ENCODE measurements at places on chromosomes 11 and 22.

- no peak for DNase-seq
These were observed 6.2 kb downstream of the MAFF start for GRCh38 chr22:38207898-38208432.

DNA sequence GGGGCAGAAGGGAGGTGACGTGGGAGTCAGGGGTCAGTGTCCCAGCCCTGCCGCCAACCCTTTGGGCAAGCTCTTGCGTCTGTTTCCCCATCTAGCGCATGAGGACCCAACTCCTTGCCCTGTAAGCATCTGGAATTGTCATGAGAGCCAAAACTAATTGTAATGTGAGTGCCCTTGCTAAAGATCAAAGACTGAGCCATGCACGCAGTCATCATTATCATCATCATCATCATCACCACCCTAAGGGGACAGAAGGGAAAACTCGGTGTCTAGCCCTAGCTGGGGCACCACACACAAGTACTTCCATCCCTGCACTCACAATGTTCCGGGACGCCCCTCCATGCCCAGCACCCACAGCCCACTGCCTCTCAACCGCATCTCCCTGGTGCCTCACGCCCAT lies 2.5 kb downstream of the LIF start:
- DNase-seq = no peak

DNA sequence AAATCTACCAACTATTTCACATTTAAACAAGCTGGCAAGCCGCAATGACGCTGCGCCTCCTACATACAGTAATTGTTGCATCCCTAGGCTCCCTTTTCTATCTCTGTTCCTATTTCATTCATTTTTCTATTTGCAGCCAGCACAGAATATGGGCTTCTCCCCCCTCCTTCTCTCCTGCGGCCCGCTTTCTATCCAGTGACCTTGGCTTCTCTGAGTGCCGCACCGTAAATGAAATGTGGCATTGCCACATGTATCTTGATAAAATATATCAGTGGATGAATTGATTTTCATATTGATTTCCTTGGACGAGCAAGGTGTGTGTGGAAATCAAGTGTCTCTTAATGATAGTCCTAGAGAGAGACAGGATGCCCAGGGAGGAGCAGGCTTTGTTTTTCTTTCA lies 70.2 kb downstream of the ZBTB16 start:
- no peak for DNase-seq

- no peak for DNase-seq
These were observed 165.9 kb upstream of the NECTIN1 start for GRCh38 chr11:119894916-119895315.

DNA sequence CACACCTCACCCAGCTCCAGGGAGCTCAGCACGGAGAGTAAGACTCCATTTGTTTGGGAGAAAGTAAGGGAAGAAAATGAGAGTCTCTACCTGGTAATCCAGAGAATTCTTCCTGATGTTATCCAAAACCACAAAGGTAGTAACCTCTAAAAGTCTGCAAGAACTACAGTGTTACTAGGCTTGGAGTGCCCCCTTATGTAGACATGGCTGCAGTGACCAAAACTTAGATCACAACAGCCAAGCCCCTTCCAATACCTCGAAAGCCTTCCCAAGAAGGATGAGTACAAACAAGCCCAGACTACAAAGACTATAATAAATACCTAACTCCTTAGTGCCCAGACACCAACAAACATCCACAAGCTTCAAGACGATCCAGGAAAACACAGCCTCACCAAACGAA lies 4.9 kb downstream of the UBE2L6 start:
- no peak for DNase-seq

- DNase-seq = no peak
These were observed 132.3 kb downstream of the CEP164 start for GRCh38 chr11:117459979-117460300.

DNA sequence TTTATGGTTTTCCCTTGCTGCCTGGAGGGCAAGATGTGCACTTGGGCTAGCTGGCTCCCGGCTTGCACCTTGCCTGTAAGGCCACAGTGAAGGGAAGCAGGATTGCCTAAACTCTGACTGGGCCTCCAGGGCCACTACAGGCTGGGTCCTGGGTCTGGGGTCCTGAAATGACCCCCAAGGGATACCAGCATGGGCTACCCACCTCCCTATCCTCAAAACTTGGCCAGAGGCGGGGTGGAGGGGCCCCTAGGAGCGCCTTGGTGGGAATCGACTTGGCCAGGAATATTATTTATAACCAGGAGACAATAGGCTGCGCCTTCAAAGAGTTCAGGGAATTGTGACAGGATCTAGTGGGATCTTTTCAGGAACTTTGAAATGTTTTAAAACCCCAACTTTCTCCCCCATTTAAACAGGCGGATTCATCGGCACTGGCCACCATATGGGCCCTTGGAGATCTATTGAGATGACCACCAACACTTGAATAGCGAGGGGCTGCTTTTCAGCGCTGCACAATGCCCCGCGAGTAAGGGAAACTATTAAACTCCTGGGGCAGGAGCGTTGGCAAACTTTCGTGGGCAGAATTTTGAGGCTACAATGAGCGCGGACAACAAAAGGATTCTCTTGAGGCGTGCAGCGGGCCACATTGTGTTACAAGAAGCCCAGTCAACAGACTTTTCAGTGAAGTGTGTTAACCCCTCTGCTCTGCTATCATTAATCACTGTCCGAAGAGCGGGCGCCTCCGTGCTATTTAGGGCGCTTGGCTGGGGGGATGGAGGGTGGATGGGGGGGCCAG lies 15.2 kb downstream of the PAX6 start:
- DNase-seq = no peak

DNA sequence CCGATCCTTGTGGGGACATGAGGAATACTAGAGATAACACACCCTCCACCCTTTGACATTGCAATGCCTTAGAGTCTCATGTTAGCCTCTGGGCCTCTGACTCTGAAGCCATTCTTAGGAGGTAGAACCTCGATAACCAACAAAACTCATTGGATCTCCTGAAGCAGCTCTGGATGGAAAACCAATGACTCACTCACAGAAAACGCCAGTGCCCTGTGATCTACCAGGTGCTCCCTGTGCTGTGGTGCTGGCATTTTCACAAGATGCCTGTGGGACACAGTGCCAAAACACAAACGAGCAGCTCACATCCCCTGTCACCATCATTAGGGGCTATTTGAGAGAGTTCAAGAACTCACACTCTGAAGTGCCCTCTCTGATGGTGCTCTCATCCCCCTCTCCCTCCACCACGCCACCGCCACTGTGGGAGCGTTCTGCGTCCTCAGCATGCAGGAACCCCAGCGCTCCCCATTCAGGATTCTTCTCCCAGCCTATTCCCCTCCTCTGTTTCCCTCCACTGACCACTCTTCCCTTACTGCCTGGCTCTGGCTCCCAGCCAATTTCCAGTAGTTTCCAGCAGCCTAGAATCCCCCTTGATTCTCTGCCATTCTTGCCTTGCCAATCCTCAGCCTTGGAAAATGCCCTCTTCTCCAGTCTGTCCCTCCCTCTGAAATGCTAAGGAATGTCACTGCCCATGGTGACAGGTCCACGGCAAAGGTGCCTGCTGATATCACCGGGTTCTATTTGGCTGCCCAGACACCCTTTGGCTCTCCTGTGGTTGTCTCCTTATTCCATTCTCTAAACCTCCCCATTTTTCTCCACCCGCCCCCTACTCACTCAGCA lies 4.7 kb upstream of the POLD4 start:
- no peak for DNase-seq

DNA sequence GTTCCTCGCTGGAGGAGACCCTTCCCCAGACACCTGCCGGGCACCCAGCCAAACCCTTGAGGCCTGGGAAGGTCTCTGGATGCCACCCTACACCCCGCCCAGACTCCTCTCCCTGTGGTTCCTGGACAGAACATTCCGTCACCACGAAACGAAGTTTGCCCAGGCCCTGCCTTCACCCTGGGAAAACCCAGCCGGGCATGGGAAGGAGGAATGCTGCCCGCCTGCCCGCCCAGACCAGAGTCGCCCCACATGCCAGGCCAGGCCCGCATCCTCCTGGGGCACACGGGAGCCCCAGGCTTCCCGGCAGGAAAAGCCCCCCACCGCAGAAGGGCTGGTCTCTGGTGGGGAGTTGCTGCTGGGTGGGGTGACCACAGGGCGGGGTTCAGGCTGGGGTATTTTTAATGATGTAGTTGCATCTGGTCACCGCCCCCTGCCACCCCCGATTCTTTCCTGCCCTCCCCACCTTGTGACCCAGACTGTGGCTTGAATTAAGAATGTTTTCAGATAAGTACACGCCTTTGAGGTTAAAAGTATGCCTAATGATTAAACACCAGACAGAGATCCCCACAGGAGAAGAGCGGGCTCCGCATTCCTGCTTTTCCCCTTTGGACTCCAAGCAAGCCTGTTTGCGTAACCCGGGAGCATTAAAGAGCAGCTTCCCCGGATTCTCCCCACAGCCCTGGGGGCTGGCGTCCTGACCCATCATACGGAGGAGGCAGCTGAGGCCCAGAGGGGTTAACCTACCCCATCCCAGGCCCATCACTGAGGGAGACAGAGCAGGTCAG lies 44.6 kb upstream of the PPARA start:
- DNase-seq = no peak

- peak; percentile 80 for DNase-seq
These were observed 7.1 kb downstream of the TPCN2 start for GRCh38 chr11:69055598-69056516.

DNA sequence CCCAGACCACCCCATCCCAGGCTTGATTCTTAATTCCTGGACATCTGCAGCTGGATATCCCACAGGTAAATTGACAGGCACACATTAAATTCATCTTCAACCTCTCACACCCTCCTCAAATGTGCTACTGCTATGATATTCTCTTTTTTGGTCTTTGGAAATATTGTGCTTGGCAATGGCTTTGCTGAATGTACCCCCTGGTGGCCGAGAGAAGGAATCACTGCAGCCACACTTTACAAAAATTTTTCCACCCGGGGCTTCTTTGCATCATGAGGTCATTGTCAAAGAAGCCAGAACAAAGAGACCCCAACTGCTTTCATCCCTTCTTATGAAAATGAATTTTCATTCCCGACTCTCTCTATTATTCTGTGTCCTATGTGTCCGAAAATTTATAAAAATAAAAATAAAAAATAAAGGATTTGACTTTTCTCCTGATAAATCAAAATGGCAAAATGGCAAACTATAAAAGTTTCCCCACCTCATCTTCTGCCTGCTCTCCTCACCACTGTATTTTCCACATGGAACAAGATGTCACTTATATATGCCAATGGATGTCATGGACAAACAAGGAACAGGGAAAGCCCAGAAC lies 15.0 kb upstream of the CYB5R2 start:
- DNase-seq = no peak

- DNase-seq = peak; percentile 36
These were observed 81.0 kb downstream of the PRR5L start for GRCh38 chr11:36376888-36377758.

DNA sequence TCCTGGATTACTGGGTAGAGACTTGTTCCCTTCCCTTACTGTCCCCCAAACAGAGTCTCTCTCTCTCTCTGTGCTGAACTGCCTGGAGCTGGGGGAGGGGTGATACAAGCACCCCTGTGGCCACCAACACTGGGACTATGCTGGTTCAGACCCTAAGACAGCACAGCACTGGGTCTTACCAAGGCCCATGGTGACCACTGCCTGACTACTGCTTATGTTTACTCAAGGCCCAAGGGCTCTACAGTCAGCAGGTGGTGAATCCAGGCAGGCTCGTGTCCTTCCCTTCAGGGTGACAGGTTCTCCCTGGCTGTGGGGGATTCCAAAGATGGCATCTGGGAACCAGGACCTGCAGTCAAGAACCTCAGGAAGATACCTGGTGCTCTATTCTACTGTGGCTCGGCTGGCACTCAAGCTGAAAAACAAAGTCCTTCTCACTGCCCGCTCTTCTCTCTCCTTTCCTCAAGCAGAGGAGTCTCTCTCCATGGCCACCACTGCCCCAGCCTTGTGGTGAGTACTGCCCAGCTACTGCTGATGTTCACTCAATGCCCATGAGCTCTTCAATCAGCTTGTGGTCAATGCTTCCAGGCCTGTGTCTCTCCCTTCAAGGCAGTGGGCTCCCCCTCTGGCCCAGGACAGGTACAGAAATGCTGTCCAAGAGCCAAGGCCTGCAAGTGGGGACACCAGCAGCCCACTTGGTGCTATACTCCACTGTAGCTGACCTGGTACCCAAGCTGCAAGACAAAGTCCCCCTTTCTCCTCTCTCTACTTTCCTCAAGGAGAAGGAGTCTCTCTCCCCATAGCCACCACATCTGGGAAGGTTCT lies 41.8 kb upstream of the SHANK2 start:
- DNase-seq = no peak

GRCh38 chr11:109075976-109076375 lies 346.0 kb upstream of the C11orf87 start:
- no peak for DNase-seq

DNA sequence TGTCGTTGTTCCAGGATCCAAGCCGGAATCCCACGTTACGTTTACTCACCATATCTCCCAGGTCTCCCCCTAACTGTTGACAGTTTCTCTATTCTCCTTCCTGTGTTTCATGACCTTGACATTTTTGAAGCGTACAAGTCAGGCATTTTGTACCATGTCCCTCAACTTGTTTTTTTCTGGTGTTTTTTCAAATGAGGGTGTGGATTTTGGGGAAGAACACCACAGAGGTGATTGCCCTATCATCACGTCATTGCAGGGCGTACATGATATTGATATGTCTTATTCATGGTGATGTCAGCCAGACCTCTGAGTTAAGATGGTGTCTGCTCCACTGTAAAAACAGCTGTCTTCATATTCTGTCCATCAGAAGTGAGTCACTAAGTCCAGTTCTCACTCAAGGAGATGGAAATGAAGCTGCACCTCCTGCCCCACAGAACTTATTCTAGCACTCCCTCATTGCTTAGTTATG lies 28.3 kb upstream of the SOX10 start:
- no peak for DNase-seq

- DNase-seq = no peak
These were observed 21.1 kb upstream of the MYRF start for GRCh38 chr11:61731211-61731951.

GRCh38 chr22:37639771-37640590 lies 512 bp downstream of the SH3BP1 start:
- DNase-seq = peak; percentile 63

GRCh38 chr11:27842290-27842689 lies 142.0 kb upstream of the BDNF start:
- DNase-seq = no peak

DNA sequence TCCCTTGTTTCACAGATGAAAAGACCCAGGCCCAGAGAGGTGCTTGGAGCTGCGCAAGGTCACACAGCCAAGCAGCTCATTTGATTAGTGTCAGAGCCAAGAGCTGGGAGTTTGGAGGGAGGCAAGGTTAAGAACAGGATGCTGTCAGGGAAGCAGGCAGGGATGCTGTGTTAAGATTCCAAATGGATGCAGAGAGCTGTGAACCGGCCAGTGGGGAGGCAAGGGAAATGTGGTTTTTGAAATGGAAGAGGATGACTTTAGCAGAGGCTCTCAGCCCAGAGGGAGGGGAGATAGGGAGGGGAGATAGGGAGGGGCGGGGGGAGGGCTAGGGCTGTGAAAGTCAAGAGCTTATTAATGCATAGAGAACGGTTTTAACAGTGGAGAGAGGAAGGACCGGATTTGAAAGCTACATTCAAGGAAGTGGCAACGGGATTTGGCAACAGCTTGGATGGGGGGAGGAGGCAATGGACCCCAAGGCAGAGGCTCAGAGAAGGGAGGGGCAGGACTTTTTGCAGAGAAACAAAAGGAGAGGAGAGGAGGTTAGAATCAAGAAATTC lies 13.0 kb downstream of the RTN4RL2 start:
- no peak for DNase-seq
